ENCODE measurements at places on chromosomes 7 and 10. TPM values are rescaled to one million over a fixed set of nuclear protein-coding genes. Genes with fewer than 3 reads are reported as not detected.

GRCh38 chr7:126501617-126502016, 751.1 kb downstream of the GRM8 start:
- DNase-seq = no peak

DNA sequence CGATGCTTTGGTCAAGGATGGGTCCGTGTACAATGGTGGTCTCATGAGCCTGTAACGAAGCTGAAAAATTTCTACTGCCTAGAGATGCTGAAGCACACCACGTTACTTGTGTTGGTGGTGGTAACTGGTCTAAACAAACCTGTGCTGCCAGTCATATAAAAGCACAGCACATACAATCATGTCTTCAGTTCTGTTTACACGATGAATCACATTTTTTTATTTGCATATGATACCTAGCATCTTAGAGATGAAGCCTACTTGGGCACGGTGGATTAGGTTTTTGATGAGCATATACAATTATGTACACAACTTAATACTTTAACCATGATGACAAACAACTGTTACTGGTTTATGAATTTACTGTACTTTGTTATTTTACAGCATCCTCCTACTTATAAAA, 201.0 kb downstream of the ZMYND11 start:
- DNase-seq = no peak

GRCh38 chr10:65827359-65827758, 1098.5 kb upstream of the LRRTM3 start:
- peak; percentile 9 for DNase-seq

DNA sequence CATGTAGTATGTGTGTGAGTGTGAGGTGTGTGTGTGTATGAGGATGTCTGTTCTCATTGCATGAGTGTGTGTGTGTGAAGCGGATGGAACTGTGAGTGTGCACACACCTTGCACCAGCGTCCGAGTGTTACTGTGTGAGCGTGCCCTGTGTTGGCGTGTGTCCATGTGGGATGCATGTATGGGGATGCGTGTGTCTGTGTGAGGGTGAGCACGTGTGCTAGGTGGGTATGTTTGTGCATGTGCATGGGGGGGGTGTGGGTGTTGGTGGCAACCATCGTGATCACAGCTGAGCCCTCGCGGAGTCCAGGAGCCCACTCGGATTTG, 6.4 kb downstream of the KNDC1 start:
- no peak for DNase-seq

DNA sequence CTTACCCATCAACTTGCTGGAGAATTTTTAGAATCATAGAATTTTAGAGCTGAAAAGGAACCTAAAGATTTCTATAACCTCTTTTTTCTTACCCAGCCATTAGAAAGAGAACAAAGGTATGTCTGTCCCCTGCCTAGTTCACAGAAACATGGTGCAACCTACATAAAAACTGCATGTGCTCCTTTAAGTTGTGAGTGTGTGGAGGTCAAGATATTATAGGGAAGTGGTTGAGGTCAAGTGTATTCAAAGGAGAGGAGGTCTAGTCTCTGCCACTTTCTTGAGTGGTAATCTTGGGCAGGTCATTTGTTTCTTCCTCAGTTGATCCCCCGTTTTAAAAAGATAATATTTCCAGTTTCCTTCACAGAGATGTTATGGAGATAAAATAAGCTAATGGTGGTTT, 6.4 kb downstream of the UBTD1 start:
- DNase-seq = no peak

DNA sequence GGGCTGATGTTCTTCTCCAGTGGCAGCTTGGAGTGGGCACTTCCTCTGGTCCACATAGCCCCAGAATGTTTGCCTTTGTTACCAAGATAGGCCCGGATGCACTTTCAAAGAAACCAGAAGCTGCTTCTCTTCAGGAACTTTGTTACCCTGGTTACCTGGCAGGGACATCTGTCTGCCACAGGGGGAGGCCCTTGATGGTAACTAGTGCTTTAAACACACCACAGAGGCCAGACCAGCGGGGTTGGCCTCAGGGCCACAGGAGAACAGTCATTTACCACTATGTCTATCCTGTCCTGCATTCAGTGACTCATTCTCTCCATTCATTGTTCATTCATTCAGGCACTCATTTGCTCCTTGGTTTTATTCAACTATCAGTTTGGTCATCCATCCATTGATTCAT, 11.9 kb upstream of the PLEKHA1 start:
- DNase-seq = peak; percentile 91

GRCh38 chr7:132275416-132276233, 300.6 kb downstream of the PLXNA4 start:
- no peak for DNase-seq

- DNase-seq = peak; percentile 52
Measured at GRCh38 chr10:52308251-52309031, 5.6 kb upstream of the DKK1 start.

DNA sequence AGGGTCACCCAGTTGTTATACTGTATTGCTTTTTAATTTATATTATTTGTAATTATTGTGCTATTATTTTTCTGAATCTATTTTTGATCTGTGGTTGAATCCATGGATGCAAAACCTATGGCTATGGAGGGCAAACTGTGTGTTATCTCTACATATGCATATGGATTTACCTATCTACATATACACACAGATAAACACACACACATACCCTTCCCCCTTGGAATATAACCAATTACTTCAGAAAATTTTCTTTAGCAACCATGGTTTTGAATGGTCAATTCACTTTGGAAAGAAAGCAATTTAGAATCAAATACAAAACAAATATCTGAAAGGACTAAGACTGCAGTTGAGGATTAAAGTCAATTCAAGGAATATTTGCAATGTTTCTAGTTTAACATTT, 39.1 kb downstream of the MTPN start:
- DNase-seq = no peak

GRCh38 chr7:95660023-95660434, 63.7 kb upstream of the PDK4 start:
- peak; percentile 4 for DNase-seq

DNA sequence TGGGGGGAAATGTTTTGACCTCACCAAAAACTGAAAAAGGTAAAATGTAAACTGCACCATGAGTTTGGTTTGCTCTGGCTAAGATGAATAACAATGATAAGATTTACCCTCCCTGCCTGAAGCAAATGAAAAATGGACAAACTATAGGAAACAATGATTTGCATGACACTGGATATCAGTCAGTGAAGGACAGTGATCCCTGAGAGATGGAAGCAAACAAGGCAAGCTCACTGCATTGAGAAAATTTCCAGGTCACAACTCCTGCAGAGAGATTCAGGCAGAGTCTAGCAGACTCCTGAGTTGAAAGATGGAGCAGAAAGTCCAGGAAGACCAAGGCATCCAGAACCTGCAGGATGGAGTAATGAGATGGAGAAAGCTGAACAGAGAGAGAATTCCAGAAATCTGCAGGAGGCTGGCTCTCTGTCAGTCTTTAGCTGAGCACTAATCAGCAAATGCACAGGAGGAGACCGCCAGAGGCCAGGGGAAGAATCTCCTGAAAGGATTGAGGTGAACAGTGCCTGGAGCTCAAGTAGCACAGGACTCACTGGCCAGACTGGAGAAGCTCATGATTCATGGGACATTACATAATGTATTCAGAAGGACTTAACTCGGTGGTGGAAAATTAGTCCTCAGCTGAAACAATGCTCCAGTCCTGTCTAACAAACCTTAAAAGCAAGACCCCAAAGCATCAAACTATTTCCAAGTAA, 51.2 kb upstream of the PALS2 start:
- DNase-seq = no peak

DNA sequence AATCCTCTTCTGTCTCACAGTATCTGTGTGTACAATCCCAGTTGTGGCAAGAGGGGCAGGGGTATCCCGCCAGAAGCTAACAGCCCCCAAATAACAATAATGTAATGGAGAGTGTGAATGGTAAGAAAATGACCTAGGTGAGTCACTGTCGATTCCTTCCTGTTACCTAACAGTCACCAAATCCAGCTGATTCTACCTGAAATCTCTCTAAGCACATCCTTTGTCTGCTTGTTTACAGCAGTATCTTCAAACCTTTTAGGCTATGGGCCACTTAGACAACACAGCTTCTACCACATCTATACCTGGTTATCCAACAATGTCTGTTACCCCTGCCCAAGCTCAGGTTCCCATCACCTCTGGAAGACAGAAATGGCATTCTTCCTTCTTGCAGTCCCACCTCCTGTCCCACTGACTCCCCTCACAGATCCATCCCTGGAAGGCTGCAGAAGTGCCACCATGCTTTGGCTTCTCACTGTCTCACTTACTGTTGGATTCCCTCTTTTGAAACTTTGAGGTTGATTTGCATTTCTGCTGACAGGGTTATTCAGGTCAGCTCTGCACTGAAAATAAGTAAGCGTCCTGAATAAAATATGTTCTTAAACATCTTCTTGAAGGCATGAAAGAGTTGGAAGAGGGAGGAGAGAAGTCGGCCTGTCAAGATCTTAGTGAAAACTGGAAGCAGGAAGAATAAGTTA, 13.1 kb downstream of the PIP4K2A start:
- DNase-seq = no peak

DNA sequence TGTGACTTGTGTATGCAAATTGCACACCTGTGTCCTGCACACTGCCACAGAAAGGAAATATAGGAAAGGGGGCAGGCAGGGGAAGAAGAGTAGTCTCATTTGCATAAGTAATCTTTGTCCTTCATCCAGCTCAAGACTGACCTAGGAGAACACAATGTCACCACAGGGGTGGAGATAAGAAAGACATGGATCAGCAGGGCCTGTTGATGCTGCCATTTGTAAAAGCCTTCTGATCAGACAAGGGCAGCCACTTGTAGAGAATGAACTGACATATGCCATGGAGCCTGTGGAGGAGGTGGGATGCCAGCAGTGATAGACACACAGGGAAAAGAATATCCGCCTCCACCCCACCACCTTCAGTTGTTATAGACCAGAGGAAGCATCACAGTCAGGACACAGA, 528.9 kb downstream of the HTR7 start:
- no peak for DNase-seq

DNA sequence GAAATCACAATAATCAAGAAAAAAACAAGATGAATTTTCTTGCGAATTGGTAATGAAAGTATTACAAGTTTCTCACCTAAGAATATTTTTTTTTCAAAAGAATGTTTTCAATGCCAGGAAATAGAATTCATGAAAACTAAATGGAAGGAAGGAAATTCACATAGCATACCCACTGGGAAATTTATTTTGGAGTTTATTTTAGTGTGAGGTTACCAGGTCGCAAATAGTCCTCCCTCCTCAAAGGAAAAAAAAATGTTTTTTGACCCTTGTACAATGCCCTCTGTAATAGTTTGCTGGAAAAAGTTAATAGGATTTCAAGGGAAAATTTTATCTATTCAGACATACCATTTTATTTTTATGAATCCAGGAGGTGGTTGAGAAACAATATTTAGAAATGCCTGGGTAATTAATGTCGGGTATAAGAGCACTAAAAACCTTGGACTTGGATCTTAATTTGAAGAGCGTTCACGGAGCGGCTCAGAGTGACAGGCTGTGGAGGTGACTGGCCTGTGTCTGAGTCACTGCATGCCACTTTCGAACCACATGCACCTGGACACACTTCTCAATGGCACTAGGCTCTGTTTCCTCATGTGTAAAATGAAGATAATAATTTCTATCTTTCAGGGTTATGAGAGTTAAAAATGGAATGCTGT, 28.2 kb downstream of the CUBN start:
- DNase-seq = peak; percentile 45

GRCh38 chr7:31096877-31097258, 44.8 kb downstream of the ADCYAP1R1 start:
- no peak for DNase-seq

- DNase-seq = no peak
Measured at GRCh38 chr10:129926066-129927055, 37.7 kb downstream of the EBF3 start.

DNA sequence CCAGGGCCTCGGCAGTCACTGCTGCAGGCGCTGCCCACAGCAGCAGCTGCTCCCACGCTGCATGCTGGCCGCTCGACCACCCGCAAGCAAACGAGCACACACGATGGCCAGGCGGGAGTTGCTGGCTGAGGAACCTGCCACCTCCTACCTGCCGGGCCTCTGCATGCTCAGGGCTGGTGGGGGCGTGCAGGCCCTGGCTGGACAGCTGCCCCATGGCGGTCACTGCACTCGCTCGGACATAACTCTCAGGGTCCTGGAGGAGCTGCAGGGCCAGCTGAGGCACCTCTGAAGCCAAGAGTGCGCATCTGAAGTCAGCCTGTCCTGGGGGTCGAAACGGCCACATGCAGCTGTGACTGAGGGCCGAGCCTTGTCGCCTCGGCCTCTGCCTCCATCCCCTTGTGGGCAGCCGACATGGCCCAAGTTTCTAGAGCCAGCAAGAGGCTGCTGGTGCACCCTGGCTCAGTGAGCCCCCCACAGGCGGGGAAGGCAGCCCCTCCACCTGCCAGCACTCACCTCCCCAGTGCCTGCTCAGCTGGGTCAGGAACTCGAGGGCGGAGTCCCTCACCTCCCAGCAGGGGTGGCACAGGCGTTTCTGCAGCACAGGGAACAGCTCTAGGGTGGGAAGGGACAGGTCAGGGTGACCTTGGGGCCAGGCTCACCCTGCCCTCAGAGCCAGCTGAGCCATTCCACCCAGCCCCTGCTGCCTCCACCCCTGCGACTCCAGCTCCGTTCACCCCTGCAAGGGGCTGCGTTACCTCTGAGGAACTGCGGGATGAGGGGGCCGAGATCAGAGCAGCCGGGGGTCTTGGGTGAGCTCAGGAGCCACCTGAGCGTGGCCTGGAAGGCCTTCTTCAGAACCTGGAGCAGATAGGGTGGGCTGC, 16.1 kb downstream of the BRAT1 start:
- no peak for DNase-seq

GRCh38 chr10:67606572-67606971, 89.4 kb downstream of the CTNNA3 start:
- peak; percentile 85 for DNase-seq

DNA sequence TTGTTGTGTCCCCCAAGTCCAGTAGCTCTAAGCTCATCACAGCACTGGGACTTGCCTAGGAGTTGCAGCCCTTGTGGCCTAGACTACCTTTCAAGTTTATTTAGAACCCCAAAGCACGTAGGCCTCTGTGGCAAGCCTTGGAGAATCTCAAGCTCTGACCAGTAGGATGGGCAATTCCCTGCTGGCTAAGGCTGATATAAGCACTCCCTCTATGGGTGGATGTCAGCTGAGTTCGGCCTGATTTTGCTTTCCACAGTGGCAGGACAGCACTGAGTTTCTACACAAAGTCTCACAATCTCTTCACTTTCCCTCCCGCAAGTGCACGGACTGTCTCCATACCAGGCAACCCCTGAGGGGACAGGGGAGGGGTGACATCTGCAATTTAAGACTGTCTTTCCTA, 886.4 kb upstream of the LRRN3 start:
- DNase-seq = no peak

ASB15 gene
- total RNA-seq = not detected

TMEM184A gene
- 2.6 TPM for total RNA-seq

IKZF1 gene
- total RNA-seq = 2.4 TPM

STEAP1 gene
- 13.4 TPM for total RNA-seq

TEX36 gene
- not detected for total RNA-seq

ANKRD30A gene
- total RNA-seq = not detected

ADRA2A gene
- not detected for total RNA-seq

All from renal cortical epithelial cell (primary cell).